Activated T-cell treated with anti-CD3 and anti-CD28 coated beads for 1 hour (primary cell): ENCODE measurements at places on chromosomes 5 and 9.

GRCh38 chr5:157306081-157306480, 40.2 kb downstream of the CYFIP2 start:
- DNase-seq: no peak

GRCh38 chr5:146336197-146336596, 2.4 kb upstream of the POU4F3 start:
- DNase-seq: no peak

- no peak for DNase-seq
Measured at GRCh38 chr5:148446611-148447010, 62.9 kb downstream of the FBXO38 start.

- no peak for DNase-seq
Measured at GRCh38 chr9:107487521-107488374, 1.8 kb downstream of the KLF4 start.

- DNase-seq: peak; percentile 14
Measured at GRCh38 chr5:82349652-82350051, 71.5 kb upstream of the RPS23 start.

DNA sequence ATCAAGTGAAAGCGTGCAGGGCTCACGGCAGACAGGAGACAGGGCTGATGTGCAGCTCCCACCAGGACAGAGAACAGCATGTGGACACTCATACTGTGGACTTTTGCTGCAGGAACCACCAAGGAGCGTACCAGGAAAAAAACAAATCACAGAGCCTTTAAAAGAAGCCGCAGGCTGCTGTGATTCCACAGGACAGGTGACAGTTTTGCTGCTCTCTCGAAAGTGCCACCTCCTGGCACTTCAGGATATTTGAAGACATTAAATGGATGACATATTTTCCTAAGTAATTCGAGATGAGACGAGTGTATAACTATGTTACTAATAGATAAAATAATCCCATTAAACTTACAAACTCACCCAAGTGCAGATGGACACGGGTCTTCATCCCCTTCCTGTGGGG, 29.3 kb downstream of the ZDHHC11 start:
- no peak for DNase-seq

- DNase-seq: no peak
Measured at GRCh38 chr5:90641528-90641927, 82.9 kb downstream of the ADGRV1 start.

DNA sequence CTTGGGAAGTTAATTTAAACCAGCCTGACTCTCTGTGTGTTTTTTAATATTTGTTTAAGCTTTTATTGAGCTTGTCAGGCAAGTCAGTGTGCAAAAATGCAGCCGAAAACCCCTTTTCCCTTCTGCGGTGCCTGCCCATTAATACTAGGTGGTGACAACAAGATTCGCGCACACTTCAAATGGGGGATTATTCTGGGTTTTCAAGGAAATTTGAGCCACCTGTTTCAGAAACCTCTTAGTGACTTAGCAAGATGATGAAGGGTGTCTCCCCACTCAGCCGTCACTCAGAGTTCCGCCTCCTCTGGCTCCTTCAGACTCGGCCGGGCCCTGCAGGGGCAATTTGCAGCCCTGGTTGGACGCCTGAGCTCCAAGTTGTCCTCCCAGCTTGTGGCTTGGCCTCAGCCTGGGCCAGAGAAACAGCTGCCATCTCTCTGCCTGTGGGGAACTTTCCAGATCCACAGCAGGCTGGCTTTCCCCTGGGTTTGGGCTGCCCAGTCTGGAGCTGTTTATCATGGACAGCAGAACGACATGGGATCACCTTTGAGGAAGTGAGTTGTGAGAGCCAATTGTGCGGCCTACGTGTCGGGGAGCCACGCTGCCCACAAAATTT, 75.9 kb downstream of the SPRY4 start:
- no peak for DNase-seq

DNA sequence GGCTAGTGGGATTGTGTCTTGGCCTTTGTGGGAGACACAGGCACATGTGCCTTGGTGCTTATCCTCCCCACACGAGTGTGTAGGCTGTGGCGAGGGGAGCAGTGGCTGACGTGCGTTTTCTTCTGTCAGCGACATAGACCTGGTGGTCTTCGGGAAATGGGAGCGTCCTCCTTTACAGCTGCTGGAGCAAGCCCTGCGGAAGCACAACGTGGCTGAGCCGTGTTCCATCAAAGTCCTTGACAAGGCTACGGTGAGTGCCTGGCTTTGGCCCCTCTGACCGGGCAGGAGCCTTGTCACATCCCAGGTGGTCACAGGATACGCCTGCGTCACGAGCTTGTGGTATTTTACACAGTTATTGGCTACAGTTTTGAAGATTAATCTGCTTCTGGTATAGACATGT, 26.4 kb downstream of the TENT4A start:
- DNase-seq: no peak

- no peak for DNase-seq
Measured at GRCh38 chr9:125748446-125749099, 1.4 kb downstream of the PBX3 start.

DNA sequence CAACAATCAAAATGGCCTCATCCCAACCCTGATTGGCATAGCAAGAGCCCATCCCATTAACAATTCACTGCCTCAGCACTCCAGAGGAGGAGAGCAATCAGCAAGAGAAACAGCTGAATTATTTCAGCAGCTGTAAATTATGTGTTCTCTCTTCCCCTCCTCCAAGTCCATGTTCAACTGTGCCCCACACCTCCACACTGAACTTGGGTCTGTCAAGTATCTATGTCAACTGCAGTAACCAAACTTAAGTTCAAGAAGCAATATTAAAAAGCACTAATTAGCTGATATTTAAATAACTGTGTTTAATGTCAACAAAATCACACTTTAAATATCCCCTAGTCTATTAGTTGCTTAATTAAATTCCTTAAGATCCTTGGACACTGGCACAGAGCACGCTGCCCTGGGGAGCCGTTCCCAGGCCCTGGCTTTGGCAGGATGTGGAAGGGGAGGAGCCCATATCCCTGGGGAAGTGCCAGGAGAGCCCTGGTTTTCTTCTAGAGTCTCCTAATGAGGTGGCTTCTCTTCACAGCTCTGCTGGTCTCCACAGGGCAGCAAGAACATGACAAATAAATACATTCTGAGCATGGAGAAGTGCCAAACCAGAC, 50.6 kb downstream of the SIL1 start:
- DNase-seq: no peak

- DNase-seq: no peak
Measured at GRCh38 chr5:163041254-163041653, 396.1 kb upstream of the CCNG1 start.

DNA sequence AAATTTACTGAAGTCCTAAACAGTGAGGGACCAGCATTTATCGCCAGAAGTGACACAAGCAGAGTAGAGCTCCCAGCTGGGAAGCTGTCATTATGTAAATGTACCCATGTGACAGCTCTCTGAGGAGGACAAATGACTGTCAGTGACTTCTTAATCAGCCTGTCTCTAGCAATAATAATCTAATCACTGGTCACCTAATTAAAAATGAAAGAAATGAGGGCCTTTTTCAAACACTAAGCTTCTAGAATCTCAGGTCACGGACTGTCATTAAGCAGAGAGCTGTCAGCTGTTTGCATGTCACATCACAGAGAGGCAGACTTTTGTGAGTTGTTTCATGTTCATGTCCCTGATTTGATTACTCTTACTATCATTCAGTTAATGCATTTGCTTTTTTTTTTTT, 77.9 kb upstream of the FBXL17 start:
- DNase-seq: no peak

DNA sequence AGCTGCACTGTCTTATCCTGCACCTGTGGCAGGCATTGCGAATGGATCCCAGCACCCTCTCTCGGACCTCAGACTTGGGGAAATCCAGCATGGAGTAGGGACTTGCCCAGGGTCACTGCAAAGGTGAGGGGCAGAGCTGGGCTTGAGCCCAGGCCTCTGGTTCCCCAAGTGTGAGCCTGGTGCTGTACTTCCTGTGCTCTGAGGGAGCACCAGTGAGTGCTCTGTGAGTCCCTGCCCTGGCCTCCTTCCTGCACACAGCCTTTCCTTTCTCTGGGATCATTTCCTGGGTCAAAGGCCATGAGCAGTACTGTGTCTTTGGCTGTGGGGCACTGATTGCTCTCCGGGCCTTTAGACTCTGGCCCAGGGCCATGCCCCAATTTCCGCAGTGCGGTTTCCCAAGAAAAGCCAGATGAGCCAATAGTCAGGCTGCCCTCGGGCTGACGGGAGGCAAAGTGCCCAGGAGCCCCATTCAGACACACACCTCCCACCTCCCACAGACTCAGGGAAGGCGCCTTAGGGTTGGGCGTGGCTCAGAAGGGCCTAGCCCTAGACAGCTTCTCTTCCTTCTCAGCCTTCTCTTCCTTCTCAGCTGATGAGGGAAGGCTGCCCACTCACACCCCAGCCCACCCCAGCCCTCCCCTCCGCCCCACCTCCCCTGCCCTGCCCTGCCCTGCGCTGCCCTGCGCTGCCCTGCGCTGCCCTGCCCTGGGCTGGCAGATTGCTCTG, 23.3 kb upstream of the TRIM14 start:
- DNase-seq: no peak

DNA sequence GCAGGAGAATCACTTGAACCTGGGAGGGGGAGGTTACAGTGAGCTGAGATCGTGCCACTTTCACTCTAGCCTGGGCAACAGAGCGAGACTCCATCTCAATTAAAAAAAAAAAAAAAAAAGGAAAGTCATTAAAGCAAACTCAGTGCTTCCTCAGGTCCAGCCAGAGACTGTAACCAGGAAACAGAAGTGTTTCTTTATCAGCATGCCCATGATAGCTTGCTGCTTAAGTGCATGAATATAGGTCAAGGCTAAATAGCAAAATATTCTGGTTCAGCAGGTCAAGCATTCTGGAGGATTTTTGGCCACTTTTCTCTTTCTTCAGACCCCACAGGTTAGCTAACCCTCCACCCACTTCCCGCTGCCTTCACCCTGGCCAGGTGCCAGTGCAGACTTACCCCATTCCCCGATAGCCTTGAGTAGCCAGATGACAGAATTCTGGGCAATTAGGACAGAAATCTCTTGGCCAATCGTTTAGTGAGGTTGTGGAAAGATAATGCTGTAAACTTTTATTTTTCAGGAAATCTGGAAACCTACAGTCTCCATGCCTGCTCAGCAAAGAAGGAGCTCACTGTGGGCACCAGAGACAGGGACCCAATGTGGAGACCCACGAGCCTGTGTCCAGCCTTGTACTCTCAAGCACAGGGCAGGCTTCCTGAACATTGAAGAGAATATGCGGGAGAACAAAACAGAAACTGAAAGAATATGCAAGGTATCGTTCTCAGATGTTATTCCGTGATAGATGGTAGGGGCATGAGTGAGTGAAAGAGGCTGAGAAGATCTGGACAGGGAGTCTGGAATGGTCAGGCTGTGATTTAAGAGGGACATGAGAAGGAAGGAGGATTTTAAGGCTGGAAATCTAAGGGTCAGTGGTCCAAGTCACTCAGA, 4.2 kb upstream of the UGT3A2 start:
- no peak for DNase-seq

GRCh38 chr5:73120222-73121118, at the start of gene TMEM171:
TMEM171 (plus strand) TSS chr5:73120575; CDS start chr5:73123374, 2,799 bp downstream.
- DNase-seq: no peak

DNA sequence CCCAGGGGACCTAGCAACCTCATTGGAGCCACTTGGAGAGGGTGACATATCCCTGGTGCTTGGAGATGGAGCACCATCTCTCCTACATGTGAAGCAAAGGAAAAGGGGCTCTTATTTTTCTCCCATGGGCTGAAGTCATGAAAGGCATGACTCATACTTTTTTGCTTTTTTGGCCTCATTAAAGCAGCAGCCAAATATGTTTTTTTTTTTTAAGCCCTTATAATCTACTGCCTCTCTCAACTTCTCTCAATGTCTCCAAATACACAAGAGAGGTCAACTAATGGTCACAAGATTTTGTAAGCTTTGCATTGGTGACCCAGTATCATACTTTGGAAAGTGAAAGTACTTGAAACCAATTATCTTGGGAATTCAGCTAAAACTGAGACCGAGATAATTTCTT, 1.6 kb upstream of the CFAP90 start:
- no peak for DNase-seq

DNA sequence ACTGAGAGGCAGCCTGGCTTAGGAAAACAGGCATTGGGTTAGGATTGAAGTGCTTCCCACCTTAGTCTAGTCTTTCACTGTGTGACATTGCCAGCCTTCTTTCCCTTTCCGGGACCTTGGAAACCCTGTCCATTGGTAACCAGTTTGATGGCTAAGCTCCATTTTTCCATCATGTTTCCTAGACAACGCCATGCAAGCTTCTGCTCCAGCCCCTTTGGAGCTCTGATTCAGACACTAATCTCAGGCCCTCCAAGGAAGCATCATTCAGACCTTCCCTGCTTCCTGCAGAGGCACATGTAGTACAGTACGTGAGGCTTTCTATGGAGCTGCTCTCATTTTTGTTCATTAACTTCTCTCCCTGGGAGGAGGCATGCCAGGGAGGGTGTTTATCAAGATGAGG, 68.5 kb downstream of the GRIA1 start:
- DNase-seq: no peak

GRCh38 chr9:137722481-137722880, 103.7 kb downstream of the EHMT1 start:
- DNase-seq: no peak

- DNase-seq: no peak
Measured at GRCh38 chr5:17732351-17732923, 98.2 kb downstream of the TAF11L14 start.

DNA sequence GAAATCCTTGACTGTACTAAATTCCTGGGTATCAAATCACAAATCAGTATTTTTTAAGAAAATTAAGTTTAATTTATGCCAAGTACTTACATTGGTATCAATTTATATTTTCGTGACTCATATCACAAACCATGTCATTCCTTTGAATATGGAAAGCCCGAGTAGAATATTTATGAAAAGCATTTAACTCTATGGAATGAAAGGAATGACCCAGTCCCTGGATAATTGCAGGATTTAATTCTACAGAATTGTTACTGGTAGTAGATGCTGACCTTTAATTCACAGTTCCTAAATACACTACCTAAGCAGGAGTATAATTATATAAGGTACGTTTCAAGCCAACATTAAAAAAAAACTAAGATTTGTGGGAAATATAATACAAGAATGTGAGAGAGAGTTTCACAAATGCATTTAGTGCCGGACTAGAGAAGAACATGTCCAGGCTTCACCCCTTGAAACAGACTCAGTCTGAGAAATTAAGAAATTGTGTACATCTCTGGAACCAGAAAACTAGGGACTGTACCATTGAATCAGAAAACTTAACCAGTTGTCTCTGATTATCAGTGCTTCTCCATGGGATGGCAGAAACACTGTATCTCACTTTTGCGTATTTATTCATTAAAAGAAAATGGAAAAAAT, 28.5 kb upstream of the PLPPR1 start:
- DNase-seq: no peak

GRCh38 chr9:71795097-71795813, 26.9 kb upstream of the CEMIP2 start:
- no peak for DNase-seq

DNA sequence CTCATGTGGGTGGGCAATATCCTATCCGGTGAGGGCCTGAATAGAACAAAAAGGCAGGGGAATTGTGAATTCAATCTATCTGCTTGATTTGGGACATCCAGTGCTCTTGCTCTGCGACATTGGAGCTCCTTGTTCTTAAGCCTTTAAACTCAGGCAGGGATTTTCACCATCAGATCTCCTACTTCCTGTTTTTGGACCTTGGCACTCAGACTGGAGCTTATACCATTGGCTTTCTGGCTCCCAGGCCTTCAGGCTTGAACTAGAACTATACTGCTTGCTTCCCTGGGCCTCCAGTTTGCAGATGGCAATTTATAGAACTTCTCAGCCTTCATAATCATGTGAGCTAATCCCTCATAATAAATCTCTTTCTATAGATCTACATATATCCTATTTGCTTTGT, 134.3 kb upstream of the CLINT1 start:
- no peak for DNase-seq
